Stimulated activated CD8-positive, alpha-beta memory T cell treated with anti-CD3 and anti-CD28 coated beads, Interleukin-2, amount 100 ng/mL, for 1 hour (primary cell): ENCODE measurements at places on chromosomes 2 and 18.

GRCh38 chr2:59339121-59339836 is 1098.2 kb upstream of the FANCL start:
- DNase-seq = no peak

- no peak for DNase-seq
Observed at GRCh38 chr18:57443702-57444101, 8.5 kb downstream of the ONECUT2 start.

DNA sequence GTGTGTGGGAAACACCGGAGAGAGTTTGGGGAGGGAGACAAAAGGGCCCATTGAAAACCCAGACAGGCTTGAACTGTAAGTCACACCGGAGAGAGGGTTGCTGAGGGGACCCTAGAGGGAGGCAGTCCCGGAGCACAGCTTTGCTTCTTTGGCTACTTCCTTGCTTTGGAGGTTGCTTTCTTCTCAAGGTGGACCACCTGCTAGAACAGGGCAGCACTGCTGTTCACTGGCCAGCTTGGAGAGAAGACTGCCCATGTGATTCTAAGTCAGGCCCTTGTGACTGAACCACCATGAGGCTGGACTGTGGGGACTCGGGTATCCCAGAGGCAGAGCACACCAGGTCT is 4.4 kb downstream of the ACTG2 start:
- no peak for DNase-seq

DNA sequence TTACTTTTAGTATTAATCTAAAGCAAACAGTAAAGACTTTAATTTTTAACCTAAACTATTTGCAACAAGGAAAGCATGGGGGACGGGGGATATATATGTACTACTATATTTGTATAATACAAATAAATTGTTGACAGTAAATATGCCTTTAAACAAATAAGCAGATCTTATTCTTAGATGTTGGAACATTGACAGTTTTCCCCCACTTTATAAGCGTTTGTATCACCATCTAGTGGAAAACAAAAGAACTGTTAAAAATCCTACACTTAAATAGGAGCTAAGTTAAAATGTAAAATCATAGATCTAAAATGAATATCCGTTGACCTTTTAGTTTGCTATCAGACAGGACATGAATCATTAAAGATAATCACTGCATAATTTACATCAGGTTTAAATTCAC is 50.0 kb downstream of the RBBP8 start:
- no peak for DNase-seq

DNA sequence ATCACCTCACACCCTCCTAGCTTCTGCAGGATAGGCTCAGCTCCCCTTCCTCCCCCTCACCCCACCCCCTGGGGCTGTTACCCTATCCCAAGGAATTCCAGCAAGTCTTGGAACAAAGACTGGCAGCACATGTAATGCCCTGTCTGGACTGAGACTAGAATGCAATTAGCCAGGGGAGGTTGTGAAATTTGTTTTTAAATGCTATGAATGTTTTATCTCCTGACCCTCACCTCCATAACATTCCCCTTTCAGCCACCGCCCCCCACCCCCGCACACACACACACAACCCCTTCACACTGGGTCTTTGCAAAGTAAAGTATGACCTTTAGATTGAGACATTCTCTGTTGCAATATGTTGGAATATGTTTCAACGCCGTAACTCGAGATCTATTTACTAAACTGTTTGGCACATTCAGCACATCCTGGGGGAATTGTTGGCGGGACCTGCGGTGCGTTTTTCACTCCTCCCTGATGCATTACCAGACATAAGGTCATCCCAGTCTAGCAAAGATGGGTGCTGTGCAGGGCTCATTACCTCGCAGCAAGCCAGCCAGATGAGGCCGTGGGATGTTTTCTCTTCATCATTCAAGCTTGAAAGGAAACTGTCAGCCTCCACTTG is 290.7 kb upstream of the SLC14A2 start:
- no peak for DNase-seq

DNA sequence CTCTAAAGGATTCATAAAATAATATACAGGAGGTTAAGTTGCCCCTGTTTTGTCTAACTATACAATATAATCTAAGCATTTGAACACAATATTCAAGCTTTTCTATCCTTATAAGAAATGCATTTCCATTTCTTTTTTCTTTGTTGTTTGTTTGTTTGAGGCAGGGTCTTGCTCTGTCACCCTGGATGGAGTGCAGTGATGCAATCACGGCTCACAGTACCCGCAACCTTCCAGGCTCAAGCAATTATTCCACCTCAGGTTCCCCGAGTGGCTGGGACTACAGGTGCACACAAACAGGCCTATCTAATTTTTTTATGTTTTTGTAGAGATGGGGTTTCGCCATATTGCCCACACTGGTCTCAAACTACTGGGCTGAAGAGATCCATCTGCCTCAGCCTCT is 307.8 kb downstream of the ZNF804A start:
- no peak for DNase-seq

DNA sequence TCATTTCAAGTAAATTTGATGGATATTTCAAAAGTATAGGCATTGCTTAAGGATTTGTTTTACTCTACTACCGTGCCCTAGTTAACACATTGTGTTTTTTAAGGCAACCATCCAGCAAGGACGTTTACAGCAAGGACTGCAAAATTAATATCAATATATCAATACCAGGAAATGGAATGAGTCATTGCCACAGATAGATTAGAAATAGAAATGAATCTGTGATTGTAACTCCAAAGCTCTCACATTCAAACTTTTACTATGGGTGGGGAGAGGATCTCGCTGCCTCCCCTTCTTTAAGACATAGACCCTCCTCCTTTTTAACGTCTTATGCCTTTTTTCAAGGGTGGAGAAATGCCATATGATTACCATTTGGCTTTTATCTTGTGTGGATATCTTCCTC is 3.8 kb downstream of the CD28 start:
- DNase-seq = no peak
